ENCODE measurements at places on chromosomes 6 and 20.
A peak's percentile ranks its signal among the peaks of the same experiment; 100 is the strongest.

DNA sequence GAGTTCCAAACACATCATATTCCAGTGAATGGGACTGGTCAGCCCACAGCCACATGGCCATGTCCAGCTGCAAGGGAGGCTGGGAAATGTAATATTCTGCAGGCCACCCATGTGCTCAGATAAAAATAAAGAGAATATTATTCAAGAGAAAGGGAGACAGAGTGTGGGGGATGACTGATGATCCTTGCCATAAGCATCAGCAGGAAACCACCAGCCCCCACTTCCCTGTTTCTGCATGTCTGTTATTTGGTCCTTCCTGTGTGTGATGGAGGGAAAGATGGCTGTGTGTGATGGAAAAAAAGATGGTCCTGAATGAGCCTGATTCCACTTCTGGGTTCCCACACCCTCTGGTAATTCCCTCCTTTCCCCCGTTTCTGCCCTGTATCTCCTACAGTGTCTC, 13.1 kb upstream of the RSPO4 start:
- no peak for DNase-seq

DNA sequence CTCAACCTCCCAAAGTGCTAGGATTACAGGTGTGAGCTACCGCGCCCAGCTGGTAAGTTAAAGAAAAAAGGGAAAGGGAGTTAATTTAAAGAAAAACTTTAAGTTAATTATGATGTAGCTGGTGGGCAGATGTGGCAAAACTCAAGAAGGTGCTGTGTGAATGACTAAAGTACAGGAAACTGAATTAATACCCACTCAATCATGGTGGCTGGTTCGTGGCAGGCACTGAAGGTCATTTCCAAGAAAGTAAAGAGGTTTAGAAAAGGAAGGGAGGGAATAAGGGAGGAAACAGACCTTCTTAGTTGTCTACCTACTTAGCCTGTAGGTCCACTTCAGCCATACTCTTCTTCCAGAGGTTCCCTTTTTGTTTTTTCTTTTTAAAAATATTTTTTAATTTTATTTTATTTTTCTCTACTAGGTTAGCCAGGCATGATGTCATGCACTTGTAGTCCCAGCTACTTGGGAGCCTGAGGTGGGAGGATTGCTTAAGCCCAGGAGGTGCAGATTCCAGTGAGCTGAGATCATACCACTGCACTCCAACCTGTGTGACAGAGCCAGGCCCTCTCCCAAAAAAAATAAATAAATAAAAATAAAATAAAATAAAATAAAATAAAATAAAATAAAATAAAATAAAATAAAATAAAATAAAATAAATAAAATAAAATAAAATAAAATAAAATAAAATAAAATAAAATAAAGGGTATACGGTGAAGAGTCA, 11.9 kb upstream of the TGM3 start:
- DNase-seq = no peak

GRCh38 chr20:12414446-12415274, 497.0 kb downstream of the BTBD3 start:
- no peak for DNase-seq

DNA sequence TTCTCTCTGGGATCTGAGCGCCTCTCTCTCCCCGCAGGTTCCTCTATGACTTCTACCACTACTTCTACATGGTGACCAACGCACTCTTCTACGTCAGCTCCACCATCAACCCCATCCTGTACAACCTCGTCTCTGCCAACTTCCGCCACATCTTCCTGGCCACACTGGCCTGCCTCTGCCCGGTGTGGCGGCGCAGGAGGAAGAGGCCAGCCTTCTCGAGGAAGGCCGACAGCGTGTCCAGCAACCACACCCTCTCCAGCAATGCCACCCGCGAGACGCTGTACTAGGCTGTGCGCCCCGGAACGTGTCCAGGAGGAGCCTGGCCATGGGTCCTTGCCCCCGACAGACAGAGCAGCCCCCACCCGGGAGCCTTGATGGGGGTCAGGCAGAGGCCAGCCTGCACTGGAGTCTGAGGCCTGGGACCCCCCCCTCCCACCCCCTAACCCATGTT, 36.3 kb upstream of the MRGBP start:
- DNase-seq = no peak

GRCh38 chr6:142705054-142705453, 239.9 kb downstream of the HIVEP2 start:
- DNase-seq = no peak

- peak; percentile 87 for DNase-seq
Measured at GRCh38 chr6:150622941-150623874, 23.5 kb downstream of the PLEKHG1 start.

- DNase-seq = no peak
Measured at GRCh38 chr6:56534680-56535419, 107.8 kb downstream of the DST start.

- no peak for DNase-seq
Measured at GRCh38 chr6:56724455-56724854, 81.8 kb upstream of the DST start.

GRCh38 chr6:54654381-54654780, 192.2 kb upstream of the FAM83B start:
- DNase-seq = no peak

GRCh38 chr6:117345292-117345610, 79.9 kb downstream of the VGLL2 start:
- no peak for DNase-seq

- DNase-seq = no peak
Measured at GRCh38 chr6:105276374-105276773, 96.6 kb upstream of the POPDC3 start.
